Mucosa of descending colon (tissue), 3 donors: ENCODE measurements at places on chromosomes 1 and 21.

DNA sequence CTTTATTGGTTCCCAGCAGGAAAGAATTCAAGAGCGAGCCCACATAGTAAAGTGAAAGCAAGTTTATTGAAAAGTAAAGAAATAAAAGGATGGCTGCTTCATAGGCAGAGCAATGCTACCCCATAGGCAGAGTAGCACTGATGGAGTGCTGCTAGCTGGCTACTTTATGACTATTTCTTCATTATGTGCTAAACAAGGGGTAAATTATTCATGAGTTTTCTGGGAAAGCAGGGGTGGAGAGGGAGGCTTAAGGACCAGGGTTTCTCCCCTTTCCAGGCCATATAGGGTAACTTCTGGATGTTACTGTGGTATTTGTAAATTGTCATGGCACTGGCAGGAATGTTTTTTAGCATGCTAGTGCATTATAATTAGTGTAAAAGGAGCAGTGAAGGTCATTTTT lies 1271.4 kb downstream of the KCNT2 start:
- no peak for DNase-seq

DNA sequence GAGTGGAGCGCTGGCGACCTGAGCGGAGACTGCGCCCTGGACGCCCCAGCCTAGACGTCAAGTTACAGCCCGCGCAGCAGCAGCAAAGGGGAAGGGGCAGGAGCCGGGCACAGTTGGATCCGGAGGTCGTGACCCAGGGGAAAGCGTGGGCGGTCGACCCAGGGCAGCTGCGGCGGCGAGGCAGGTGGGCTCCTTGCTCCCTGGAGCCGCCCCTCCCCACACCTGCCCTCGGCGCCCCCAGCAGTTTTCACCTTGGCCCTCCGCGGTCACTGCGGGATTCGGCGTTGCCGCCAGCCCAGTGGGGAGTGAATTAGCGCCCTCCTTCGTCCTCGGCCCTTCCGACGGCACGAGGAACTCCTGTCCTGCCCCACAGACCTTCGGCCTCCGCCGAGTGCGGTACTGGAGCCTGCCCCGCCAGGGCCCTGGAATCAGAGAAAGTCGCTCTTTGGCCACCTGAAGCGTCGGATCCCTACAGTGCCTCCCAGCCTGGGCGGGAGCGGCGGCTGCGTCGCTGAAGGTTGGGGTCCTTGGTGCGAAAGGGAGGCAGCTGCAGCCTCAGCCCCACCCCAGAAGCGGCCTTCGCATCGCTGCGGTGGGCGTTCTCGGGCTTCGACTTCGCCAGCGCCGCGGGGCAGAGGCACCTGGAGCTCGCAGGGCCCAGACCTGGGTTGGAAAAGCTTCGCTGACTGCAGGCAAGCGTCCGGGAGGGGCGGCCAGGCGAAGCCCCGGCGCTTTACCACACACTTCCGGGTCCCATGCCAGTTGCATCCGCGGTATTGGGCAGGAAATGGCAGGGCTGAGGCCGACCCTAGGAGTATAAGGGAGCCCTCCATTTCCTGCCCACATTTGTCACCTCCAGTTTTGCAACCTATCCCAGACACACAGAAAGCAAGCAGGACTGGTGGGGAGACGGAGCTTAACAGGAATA lies 4.2 kb downstream of the TFAP2E start:
- peak; percentile 74 for DNase-seq

DNA sequence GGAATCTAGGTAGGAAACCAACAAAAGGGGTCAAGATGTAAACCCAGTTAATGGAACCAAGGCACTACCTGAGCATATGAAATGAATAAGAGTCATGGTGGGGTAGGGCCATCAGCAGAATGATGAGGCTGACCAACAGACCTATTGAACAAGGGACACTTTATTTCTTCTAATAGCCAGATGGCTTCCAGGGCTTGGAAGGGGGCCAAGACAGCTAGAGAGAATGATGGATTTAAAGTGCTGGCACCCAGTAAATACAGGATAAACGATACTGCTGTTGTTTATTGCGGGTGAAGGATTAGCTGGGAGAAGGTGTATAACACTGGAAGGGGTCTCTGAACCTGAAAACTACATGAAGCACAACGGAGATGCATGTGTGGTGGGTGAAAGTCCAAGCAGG lies 15.6 kb downstream of the DDAH1 start:
- no peak for DNase-seq

GRCh38 chr1:180627411-180627810 lies 4.4 kb upstream of the XPR1 start:
- no peak for DNase-seq

GRCh38 chr1:218344814-218345672 lies at the start of gene TGFB2:
Gene TGFB2, plus strand, starts transcription at chr1:218345336. Its CDS starts 1,366 bp downstream, at chr1:218346702.
- DNase-seq: peak; percentile 37

DNA sequence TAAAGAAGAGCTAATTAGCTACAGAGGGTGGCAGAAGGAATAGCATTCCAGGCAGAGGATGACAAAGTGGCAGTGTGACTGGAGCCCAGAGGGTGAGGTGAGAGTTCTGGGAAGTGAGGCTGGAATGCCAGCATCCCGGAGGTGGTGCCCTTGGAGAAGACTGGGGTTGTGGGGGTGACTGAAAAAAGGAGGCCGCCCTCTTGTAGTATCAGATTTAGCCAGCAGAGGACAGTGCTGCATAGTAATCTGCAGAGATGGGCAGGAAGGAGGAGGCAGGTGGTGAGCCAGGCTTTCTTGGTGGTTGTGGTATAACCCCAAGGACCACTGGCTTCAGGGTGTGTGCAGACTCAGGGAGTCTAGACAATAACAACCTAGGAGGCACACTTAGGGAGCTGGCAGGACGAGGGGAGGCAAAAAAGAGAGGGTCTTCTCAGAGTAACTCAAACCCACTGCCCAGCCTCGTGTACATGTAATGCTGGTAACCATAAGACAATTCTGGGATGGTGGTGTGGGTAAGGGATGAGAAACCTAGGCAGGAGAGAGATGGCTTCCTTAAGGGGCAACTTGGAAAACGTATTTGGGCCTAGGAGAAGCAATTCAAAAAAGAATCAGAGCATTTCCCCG lies 30.5 kb downstream of the MROH7 start:
- DNase-seq: peak; percentile 65

GRCh38 chr1:1088801-1089680 lies 14.9 kb upstream of the RNF223 start:
- DNase-seq: no peak
